Stimulated activated CD8-positive, alpha-beta memory T cell treated with anti-CD3 and anti-CD28 coated beads, Interleukin-4, amount 100 ng/mL, for 48 hours (primary cell): ENCODE measurements at places on chromosomes 16 and 17.
A peak's percentile ranks its signal among the peaks of the same experiment; 100 is the strongest.

- no peak for DNase-seq
Measured at GRCh38 chr16:18834864-18835263, 33.5 kb upstream of the ARL6IP1 start.

DNA sequence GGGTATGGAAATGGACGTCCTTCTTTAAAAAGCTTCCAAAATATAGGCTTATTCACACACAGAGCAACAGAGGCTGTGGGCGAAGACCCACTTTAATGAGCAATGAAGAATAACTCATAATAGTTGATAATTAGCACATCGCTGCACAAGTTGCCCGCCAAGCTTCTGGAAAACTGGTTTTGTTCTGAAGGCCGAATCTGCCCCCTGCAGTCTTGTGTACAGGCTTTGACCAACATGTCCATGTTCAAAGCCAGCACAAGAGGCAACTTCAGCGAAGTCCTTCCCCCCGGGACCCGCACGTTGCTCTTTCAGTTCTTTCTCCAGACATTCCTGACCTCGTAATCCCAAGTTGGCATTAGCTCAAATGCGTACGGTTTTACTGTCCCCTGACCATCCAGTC, 73.3 kb downstream of the IRX5 start:
- DNase-seq: no peak

GRCh38 chr16:3051494-3051893, 5.1 kb downstream of the MMP25 start:
- DNase-seq: no peak

GRCh38 chr16:68328151-68328859, 17.5 kb downstream of the PRMT7 start:
- peak; percentile 84 for DNase-seq

GRCh38 chr16:21158208-21159110, at the start of gene LDAF1:
TSS of gene LDAF1 (plus strand) at chr16:21158674. CDS start at chr16:21161183, 2,509 bp downstream.
- DNase-seq: peak; percentile 87

GRCh38 chr17:61369751-61370150, 29.9 kb upstream of the TBX2 start:
- DNase-seq: no peak

GRCh38 chr17:49455272-49455861, 39.7 kb upstream of the NGFR start:
- DNase-seq: no peak

DNA sequence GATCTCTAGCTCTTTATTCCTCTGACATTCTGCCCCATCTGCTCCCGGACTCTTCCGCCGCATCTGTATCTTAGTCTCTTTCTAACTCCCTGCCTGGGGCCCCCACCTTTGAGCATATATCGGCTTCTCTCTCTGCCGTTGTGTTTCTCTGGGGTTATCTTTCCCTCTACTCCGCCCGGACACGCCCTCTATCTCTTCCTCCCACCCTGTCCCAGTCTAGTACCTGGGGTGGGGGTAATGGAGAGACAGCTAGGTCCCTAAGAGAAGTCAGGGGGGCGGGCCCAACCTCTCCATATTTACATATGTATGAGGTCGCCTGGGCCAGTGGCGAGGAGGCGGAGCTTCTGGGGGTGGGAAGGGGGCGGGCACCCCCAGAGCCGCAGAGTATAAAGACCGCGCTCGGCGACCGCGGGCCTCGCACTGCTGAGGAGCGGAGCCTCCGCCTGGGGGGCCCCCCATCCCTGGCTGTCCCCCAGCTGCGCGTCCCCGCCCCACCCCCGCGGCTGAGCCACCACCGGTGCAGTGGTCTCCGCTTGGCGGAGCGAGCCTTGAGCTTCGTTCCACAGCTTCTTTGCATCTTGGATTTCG, at the start of gene ATP1B2:
ATP1B2 (plus strand) TSS at position 418 of the 588 bp plus-strand sequence. CDS start 593 bp downstream, outside the sequence.
- DNase-seq: peak; percentile 82

DNA sequence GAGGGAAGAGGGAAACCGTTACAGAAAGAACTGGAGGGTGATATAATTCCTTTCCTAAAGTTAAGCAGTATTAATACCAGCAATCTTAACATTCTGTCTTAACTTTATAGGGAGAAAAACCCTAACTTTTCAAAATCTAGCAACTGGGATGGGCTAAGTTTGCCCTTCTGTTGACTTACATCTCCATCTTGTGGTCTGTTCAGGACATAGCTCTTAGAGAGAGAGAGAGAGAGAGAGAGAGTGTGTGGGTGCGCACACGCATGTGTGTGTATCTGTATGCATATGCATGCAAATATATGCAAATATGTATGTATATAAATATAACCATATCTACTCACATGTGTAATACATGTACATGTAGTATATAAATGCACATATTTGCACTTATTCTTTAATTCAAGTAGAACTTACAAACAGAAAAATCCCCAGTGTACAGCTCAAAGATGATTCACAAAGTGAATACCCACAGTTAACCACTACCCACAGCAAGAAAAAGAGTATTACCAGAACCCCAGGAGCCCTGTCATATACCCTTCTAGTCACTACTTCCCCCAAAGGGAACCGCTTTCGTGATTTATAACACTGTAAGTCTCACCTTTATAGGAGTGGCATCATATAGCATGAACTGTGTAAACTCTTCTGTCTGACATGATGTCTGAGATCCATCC, 46.5 kb downstream of the STX8 start:
- no peak for DNase-seq

GRCh38 chr16:85698935-85699558, 10.3 kb upstream of the GINS2 start:
- DNase-seq: no peak

- DNase-seq: no peak
Measured at GRCh38 chr17:39861235-39861634, 2.9 kb downstream of the IKZF3 start.

DNA sequence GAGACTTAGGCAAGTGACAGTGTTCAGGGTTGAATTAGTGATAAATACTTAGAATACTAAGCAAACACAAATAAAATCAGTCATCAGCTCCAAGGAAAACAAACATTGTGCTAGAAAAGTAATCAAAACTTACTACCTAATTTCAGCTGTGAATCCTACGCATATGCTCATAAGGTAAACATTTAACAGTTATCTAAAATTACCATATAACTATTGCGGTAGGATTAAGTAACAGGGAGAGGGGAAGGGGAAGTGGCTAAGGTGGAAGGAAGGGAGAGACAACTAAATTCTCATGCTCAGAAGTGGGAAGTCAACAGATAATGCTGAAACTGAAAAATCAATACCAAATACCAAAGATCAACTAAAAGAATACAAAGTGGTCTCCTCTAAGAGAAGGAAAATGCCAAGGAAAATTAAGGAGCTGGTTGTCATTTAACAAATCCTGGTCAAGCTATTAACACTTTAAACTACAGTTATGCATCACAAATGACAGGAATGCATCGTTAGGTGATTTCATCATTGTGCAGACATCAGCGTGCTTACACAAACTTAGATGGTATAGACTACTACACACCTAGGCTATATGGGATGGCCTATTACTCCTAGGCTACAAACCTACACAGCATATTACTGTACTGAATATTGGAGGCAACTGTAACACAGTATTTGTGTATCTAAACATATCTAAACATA, 20.0 kb downstream of the USP32 start:
- no peak for DNase-seq

- DNase-seq: no peak
Measured at GRCh38 chr16:77974883-77975282, 47.5 kb upstream of the CLEC3A start.

DNA sequence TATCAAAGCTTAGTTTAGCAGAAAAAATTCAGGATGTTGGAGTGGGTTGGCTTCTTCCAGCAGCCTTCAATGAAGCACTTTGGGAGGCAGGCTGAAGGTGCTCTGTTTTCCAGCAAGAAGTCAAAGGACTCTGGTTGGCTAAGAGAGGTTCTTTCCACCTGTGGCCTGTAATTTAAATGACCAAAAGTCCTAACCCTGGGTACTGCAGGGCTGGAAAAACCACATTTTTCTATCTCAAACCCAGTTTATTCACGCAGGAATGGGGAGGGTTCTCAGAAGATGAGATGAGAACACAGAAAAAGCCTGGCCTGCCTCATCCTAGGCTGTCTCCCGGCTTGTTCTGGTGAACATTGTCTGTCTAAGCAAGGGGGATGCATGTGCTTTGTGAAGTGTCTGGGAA, 68.6 kb upstream of the ZFHX3 start:
- DNase-seq: no peak

DNA sequence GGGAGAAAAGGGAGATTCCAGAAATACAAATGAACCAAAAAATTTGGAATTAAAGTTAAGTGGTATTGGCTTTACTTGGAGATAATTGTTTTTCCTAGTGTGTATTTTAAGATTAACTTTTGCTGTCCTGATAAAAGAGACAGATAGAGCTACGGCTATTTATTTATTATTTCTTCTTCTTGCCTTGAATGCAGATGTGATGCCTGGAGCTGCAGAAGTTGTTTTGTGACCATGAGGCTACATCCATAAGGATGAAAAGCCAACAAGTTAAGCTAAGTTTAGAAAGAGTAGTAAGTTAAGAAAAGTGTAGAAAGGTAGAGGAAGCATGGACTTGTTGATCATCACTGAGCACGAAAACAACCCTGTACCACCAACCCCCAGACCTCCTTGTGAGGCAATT, 41.7 kb downstream of the SOX9 start:
- DNase-seq: no peak

DNA sequence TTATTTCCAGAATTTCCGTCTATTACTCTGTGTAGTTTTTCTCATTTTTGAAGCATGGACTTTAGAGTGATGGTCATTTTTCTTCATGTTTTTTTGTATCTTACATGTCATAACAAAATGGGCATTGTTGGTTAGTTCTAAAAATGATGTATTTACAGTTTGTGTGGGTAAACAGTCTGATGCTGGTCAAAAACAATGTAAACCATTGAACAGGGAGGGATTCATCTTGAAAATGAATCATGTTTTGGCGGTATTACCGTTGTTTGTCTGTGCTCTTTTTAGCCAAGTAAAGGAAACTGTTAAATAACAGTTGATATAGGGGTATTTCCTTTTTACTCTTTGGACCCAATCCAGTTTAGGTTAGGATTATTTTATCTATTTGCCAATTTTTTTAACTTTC, 315.8 kb downstream of the BCAS3 start:
- DNase-seq: no peak

- no peak for DNase-seq
Measured at GRCh38 chr17:56440419-56440818, 153.1 kb upstream of the NOG start.
